ENCODE measurements at places on chromosomes 5 and 9. TPM values are rescaled to one million over a fixed set of nuclear protein-coding genes. Genes with fewer than 3 reads are reported as not detected.

MARCHF6 gene
- total RNA-seq: 165 TPM

PCDHA6 gene
- not detected for total RNA-seq

FIBCD1 gene
- 0.40 TPM for total RNA-seq

RPL7A gene
- 898 TPM for total RNA-seq

NEURL1B gene
- 32.0 TPM for total RNA-seq

DNAJB5 gene
- total RNA-seq: 36.2 TPM

SHISAL2B gene
- not detected for total RNA-seq

DNA sequence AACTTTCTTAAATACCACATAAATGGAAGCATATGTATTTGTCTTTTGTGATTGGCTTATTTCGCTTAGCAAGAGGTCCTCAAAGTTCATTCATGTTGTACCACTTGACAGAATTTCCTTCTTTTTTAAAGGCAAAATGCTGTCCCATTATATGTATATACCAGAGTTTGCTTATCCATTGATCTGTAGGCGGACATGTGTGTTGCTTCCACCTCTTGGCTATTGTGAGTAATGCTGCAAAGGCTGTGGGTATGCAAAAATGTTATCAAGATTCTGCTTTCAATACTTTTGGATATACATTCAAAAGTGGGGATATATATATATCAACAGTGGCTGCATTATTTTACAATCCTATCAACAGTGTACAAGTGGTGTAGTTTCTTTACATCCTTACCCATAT, 271.0 kb downstream of the PRR16 start:
- no peak for DNase-seq

DNA sequence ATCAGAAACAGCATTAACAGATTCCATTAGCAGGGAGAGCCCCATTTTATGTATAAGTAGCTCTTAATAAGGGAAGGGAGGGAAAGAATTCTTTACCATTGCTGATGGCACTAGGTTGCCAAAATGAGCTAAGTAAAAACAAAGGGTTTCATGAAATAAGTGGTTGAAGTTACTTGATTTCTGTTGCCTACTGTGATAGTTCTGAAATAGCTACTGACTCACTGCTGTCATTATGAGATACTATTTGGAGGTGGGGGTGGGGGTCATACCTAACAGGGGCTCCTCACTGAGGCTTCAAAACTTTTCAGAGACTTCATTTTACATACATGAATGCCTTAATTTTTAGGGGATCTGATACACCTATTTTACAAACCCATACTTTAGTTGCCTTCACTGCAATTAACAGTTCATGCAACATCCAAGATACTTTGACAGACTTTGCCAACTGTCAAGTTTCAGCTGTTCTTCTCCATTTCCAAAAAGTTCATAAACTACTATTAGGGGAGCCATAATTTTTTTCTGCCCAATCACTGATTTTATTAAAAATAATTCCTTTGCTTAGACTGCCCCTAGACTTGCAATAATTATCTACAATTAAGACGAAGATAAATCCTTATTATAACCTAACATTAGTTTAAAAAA, 4.6 kb downstream of the HOMER1 start:
- DNase-seq: no peak

GRCh38 chr5:136123236-136123768, 9.3 kb upstream of the SMAD5 start:
- DNase-seq: no peak

DNA sequence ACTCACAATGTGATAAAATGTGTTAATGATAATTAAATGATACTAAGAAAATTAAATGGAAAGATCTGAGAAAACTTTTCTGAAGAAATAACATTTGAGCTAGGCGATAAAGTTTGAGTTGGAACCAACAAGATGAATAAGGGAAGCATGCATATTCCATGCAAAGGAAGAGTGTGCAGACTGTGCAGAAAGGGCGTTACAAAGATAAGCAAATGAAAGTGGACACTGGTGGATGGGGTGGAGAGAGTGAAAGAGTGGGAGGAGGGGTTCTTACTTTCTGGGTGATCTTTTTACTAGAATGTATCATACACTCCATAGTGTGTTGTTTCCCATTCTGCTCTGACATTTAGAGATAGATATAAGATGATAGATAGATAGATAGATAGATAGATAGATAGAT, 138.7 kb downstream of the HTR1A start:
- no peak for DNase-seq

DNA sequence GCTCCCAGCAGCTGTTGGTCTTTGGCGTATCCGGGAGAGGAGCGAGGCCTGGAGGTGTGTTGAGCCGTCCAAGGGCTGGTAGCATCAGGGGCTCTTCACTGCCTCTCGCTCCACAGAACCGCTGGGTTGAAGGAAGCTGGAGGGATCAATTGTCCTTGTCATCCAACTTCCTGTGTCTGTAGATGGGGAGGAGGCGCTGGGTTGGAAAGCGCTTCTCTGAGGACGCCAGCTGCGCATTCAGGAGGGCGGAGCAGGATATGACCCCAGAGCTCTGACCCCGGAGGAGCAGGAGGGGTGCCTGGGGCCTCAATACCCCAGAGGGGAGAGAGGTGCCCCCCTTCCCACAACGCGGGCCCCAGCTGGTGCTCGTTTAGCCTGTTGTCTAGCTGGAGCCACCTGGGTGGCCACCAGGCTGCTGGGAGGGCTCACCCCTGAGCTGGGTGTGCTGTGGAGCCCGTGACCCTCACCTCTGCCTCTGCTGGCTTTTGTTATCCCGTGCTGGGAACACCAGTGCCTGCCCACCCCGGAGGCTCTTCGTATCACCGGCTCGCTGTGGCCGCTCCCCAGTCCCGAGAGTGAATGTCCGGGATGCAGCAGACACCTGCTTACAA, 2.0 kb upstream of the DBH start:
- DNase-seq: peak; percentile 20

DNA sequence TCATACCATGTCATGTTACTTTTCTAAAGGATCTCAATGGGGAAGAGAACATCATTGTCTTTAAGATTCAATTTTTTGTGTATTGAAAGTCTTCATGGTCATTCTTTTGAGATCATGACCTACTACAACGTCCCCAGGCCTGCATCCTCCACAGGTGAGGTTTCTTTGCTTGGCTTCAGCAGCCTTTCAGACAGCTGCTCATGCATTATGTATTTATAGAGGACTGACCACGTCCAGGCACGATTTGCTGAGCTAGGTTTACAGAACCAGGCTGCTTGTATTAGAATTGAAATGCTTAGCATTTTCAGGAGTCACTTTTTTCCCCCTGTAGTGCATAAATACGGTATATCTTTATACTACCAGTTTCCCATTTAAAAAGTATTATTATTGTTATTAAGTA, 70.4 kb downstream of the LIX1 start:
- no peak for DNase-seq

DNA sequence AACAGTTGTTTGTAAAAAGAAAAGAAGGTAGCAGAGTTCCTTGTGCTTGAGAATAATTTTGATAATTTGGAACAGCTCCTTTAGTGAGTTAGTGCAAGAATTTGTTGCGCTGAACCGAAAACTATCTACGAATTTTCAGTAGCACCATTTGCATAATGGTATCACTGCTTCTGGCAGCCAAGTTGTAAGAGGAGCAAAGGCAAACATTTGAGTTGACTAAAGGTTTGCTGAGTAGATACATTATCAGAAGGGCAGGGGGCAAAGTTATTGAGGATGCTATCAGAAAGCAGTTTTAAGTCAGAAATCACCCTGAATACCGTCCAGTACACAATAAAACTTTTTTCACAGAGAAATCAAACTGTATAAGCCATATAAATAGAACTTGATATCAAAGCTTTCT, 181.5 kb upstream of the MOCS2 start:
- no peak for DNase-seq

- no peak for DNase-seq
These were observed 14.7 kb downstream of the MPDZ start for GRCh38 chr9:13264788-13265187.

GRCh38 chr5:42064821-42065220, 139.7 kb downstream of the FBXO4 start:
- DNase-seq: no peak

GRCh38 chr5:132436936-132437335, 53.6 kb downstream of the IRF1 start:
- DNase-seq: no peak

DNA sequence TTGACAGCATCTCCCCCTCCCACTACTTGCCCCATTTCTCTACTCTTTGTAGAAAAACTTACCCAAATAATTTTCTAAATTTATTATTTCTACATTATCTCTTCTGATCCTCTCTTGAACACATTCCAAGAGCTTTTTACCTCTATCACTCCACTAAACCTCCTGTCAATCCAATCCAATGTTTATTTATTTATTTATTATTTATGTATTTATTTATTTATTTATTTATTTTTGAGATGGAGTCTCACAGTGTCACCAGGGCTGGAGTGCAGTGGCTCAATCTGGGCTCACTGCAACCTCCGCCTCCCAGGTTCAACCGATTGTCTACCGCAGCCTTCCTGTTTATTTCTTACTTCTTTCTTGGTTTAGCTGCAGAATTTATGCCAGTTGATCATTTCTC, 178.5 kb upstream of the GAS1 start:
- DNase-seq: no peak

DNA sequence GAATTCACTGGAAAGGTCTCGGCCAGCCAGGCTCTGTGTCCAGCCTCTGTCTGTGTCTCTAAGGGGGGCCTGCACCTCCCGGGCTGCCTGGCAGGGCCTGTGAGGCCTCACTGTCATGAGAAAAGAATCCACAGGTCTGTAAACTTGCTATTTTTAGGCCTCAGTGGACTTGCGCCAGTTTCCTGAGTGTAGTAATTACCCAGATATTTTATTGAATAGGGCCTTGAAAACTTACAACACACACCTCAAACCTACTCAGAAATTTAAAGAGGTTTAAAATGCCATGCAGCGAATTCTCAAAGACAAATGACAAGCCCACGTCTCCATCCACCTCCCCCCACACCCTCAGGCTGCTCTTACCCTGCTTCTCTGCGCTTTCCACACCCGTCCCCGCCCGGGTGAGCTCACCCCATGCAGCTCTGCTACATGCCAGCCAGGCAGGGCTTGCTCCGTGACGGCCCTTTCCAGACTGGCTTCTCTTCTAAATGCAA, 8.8 kb upstream of the TENT4A start:
- DNase-seq: peak; percentile 85

Data from left ventricle myocardium superior (tissue), 1 donor.